Activated CD4-positive, alpha-beta T cell treated with anti-CD3 and anti-CD28 coated beads for 24 hours (primary cell): ENCODE measurements at places on chromosomes 1 and 21.

DNA sequence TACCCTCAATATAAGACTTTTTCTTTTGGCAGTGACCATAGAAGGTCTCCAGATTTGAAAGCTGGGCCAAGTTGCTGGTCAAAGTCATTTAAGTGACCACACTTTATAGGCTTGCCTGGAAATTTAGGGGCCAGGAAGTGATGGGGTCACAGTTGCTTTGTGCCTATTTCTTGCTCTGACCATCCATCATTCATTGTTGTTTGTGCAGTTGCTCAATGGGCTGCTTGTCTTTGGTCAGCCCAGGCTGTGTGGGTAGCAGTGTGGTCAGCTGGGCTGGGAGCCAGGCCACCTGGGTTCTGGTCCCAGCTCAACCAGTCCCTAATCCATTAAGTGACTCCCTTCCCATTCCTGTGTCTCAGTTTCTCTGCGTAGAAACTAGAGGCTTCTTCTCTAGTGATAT, 2.1 kb upstream of the OTUD7B start:
- DNase-seq, result no peak

GRCh38 chr1:39469150-39469549, 22.3 kb upstream of the BMP8A start:
- DNase-seq, result no peak

DNA sequence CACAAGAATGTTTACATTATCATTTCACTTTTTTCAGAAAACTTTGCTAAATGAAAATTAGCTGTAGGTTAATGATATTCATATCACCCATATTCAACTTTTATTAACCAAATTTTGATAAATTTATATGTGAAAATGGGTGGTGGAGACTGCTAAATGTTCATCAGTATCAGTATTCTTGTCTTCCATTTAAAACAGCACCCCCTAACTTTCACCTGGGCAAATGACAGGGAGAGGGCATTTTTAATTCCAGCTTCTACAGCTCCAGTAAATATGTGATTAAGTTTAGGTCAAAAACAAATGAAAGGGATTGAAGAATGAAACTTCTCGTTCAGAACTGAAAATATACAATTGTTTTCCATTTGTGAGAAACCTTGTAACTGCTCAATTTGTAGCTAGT, 722.2 kb downstream of the KCNT2 start:
- no peak for DNase-seq

DNA sequence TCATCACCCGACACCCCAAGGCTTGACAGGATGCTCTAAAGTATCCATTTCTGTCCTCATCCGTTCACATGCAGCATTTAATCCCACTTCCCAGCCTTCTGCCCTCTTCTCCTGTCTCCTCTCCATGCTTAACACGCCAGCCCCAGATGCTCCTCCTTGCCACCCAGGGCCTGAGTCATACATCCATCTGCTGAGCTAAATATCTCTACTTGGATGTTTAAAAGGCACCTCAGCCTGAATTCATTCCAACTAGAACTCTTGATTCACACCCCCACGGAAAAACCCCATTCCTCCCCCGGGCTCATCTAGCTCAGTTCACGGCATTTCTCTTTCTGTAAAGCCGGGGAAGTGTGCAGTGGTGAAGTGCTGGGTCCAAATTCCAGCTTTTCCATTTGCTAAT, 27.7 kb downstream of the TEX35 start:
- no peak for DNase-seq

GRCh38 chr21:44568261-44568660, 5.3 kb upstream of the KRTAP10-4 start:
- DNase-seq, result no peak

DNA sequence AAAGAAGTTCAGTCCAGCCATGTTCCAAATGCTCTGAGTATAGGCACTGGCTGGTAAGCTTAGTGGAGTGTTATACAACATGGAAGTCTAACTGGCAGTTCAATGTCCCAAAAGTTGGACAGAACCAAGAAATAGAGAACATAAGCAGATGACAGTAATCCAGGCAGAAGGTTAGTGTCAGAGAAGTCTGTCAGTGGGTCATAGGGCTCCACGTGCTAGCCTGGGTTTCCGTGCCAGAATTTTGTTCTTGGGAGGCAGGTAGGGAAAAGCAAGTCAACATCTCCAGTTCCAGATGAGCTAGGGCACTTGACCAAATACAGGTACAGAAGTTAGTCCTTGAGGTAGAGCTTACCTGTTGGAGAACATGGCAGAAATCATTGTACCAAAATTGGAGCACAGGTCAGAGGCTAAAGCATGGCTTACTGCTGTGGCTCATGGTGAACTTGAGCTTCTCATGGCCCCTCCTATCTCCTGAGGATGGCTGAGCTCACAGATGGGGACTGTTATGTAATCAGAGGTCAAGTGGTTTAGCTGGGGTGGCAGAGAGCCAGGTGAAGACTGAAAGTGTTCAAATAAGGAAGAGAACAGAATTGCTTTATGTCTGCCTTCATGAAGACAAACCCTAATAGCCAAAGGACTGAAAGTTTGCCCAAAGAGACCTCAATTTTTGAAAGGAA, 170.8 kb downstream of the NFIA start:
- no peak for DNase-seq
